ENCODE measurements at places on chromosomes 12 and 14.

GRCh38 chr12:13099066-13099843 lies 4.2 kb downstream of the GSG1 start:
- peak; percentile 38 for DNase-seq

DNA sequence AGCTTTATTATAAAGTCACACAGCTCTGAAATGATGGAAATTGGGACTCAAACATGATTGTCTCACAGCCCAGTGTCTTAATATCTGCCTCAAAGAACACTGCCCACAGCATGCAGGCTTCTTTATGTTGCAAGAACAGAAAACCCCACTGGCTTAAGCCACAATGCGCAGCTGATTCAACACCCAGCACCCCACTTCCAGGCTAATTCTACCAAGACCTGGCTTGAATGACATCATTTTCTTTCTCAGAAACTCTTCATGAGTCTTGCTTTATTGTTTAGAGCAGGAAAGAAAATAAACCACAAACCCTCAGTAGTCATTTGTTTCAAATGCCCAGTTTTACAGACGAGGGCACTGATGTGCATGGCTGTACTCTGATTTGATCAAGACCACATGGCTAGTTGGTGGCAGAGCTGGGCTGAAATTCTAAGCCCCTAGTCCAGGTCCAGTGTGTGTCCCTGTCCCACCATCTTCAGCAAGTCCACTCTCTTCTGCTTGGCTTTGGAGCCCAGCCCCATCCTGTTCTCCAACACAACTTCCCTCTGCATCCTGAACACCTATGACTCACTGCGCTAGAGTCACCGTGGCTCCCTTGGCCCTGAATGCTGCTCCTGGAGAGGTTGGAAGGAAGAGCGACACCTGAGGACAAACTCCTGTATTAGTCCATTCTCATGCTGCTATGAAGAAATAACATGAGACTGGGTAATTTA lies 50.3 kb upstream of the SRSF5 start:
- peak; percentile 84 for DNase-seq

- DNase-seq: no peak
These were observed 2.3 kb downstream of the SNAPC1 start for GRCh38 chr14:61764342-61765122.

- no peak for DNase-seq
These were observed 5.2 kb downstream of the ARHGAP9 start for GRCh38 chr12:57474430-57474829.

DNA sequence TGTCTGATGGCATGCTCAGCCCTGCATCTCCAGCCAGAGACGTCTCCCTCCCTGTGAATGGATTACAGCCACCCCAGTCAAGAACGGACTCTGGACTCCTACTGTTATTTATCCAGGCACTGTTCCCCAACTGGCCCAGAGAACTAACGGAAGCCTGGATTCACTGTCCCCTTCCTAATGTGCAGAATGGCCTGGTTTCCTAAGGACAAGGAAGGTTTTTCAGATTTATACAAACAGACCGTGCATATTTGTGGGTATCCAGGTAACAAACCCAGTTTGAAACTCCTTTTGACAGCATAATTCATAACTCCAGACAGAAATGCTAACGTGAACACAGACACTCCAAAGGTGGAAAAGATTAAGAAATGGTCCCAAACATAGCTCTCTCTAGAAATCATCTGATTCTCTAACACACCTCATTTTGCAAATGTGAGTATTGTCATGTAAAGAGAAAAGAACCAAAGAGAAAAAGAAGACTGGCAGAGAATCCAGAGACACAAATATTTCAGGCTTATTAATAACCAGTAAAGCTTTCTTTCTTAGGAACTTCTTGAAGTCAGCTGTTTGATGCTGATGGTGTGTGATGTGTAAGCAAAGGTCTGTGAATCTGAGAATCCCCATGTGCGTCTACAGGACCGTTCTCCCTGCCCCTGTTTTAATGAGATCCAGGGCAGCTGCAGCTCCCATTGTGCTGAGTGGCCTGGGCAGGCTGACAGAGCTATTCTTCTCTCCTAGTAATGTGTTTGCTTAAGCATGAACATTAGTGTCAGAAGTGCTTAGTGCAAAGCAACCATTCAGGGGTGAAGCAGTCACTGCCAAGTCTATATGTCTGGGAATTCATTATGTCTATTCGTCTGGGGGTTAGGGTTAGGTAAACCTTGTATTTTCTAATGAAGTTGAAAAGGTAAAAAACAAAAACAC lies 86.8 kb upstream of the HIF1A start:
- no peak for DNase-seq

- no peak for DNase-seq
These were observed 2.7 kb upstream of the TC2N start for GRCh38 chr14:91870001-91870400.

DNA sequence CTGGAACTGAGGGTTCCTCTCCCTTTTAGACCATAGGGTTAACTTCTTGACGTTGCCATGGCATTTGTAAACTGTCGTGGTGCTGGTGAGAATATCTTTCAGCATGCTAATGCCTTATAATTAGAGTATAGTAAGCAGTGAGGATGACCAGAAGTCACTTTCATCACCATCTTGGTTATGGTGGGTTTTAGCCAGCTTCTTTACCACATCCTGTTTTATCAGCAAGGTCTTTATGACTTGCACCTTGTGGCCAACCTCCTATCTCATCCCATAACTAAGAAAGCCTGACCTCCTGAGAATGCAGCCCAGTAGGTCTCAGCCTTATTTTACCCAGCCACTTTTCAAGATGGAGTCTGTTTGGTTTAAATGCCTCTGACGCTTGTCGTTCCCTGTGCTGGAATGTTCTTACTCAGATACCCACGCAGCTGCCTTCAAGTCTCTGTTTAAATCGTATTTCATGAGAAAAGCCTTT lies 44.2 kb downstream of the BBS10 start:
- DNase-seq: peak; percentile 13

GRCh38 chr12:64669270-64669842 lies 59.1 kb downstream of the RASSF3 start:
- no peak for DNase-seq

DNA sequence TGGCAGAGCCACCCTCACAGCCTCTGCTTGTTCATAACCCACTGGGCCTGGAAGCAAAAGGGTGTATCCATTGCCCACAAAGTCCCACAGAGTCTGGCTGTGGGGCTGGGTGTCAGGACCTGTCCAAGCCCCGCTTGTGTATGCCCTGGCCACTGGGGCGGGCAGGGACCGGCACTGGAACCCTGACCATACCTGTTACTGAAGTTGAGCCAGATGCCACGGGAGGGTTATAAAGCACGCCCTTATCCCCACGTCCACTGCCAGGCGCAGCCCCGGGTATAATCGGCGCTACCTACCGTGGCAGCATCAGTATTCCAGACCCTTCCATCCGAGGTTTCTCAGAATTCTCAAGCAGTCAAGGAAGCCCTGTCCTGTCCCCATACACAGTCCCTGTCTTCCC lies 40.8 kb downstream of the PHETA1 start:
- no peak for DNase-seq

- DNase-seq: peak; percentile 29
These were observed 14.3 kb downstream of the FAM181A start for GRCh38 chr14:93941293-93941910.

GRCh38 chr12:113803759-113804140 lies 162.4 kb downstream of the RBM19 start:
- DNase-seq: no peak

GRCh38 chr12:104578453-104578852 lies 121.7 kb downstream of the CHST11 start:
- peak; percentile 91 for DNase-seq

- DNase-seq: no peak
These were observed 200.7 kb downstream of the FUT8 start for GRCh38 chr14:65613131-65613650.

DNA sequence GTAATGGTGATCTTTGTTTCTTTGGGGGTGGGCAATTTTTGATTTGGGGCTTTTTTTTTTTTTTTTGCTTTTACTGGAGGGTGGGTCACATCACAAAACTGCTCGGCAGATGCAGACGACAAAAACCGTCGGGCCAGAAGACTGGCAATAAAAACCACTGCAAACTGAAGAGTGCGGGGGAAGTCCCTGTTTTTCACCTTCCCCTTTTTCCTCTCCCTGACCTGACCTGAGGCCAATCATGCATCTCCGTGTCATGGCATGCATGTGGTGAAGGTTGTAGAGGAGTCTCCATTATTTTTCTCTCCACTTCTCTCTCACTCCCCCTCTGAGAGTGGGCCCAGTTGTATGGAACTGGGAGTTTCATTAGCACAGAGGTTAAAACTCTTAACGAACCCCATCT lies 57.5 kb downstream of the AP5M1 start:
- DNase-seq: no peak

DNA sequence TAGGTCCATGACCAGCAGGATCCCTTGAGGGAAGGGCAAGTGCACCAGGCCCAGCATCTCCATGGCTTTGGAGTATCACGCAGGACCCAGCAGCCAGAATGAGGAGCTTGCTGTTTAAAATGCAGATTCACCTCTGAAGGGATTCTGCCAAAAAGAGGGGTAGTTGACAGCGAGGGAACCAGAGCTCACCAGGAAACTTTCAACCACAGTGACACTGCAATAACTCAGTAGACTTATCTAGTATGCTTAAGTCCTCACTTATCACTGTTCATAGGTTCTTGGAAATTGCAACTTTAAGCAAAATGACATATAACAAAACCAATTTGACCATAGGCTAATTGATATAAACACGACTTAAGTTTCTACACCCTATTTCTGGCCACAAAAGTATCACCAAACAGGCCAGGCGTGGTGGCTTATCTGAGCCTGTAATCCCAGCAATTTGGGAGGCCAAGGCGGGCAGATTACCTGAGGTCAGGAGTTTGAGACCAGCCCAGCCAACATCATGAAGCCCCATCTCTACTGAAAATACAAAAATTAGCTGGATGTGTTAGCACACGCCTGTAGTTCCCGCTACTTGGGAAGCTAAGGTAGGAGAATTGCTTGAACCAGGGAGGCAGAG lies 21.4 kb upstream of the CKAP4 start:
- no peak for DNase-seq

DNA sequence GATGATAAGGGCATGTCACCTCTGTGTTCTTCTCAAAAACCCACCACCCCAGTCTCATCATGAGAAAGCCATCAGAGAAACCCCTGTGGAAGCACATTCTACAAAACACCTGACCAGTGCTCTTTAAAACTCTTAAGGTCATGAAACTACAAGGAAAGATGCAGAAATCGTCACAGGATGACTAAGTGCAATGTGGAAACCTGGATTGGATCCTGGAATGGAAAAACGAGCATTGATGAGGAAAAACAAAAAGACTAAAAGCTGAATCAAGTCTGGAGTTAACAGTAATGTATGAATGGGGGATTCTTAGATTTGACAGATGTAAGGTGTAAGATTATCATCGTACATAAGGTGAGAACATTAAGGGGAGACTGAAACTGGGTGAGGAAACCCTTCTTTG lies 211.0 kb downstream of the TBX5 start:
- DNase-seq: no peak

DNA sequence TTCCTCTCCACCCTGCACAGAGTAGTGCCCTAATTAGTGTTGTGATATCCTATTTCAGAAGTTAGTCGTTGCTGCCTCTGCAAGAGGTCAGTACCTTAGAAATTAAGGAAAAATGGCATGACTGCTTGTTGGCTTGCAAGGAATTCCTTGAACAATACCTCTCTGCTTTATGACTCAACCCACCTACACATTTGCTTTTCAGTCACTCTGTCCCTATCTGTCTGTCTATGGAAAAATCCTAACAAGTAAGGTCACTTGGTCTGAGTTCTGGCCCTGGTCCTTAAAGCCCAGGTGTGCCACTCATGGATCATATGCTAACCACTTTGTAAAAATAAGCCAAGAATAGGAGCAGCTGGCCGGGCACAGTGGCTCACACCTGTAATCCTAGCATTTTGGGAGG lies 116.4 kb upstream of the ATF1 start:
- peak; percentile 20 for DNase-seq

DNA sequence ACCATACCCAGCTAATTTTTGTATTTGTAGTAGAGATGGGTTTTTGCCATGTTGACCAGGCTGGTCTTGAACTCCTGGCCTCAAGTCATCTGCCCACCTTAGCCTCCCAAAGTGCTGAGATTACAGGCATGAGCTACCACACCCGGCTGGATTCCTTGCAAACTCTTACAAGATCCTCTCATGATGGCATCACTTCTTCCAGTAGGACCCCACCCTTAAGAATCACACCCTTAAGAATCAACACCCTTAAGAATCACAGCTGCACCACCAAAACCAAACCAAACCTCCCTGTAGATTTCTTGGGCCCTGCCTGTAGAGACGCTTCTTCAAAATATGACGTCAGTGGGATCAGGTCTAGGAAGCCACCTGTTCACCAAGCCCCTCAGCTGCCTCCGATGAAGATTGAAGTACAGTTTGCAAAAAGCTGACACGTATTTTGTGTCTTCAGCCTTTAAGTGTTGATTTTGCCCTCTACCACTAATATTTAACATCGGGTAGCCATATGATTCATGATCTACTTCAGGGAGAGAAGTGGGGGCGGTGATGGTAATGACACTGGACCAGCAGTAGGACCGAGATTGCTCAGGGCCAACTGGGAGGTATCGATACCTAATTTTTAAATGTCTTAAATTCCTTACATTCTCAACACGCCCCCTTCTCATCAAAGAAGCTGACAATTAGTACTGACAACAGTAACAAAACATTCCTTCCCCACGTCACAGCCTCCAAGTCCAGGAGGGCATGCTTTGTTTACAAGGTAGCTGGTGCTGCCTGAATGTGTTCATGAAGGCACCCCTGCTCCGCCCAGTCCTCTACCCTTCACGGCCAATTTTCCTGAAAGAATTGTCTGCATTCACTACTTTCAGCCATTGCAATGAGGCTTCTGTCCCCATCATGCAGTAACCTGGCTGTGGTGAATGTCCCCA lies 57.2 kb downstream of the ESRRB start:
- no peak for DNase-seq

DNA sequence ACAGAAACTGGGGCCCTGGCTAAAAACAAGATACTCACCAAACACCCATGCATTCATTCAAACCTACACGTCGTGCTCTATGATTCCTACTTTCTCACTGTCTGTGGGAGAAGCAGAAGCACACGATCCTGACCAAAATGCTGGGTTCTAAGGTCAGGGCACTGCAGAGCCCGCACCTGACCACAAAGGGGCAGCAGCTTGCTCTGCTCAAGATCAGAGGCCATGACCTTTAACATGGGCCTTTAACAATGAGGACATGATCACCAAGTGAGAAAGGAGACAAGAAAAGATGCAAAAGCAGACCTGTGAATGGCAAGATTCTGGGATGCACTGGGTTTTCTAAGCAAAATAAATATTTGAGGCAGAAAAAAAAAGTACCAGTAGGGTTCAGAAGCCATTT lies 40.1 kb upstream of the VPS33A start:
- no peak for DNase-seq

GRCh38 chr12:13913371-13913770 lies 68.0 kb downstream of the GRIN2B start:
- DNase-seq: no peak
